ENCODE measurements at places on chromosomes 3 and 15. TPM values are rescaled to one million over a fixed set of nuclear protein-coding genes. Genes with fewer than 3 reads are reported as not detected.

DNA sequence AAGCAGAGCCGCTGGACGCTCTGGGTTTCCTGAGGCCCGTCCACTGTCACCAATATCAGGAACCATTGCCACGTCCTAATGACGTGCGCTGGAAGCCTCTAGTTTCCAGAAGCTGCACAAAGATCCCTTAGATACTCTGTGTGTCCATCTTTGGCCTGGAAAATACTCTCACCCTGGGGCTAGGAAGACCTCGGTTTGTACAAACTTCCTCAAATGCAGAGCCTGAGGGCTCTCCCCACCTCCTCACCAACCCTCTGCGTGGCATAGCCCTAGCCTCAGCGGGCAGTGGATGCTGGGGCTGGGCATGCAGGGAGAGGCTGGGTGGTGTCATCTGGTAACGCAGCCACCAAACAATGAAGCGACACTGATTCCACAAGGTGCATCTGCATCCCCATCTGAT lies 3.3 kb downstream of the RHO start:
- no peak for DNase-seq

- no peak for DNase-seq
These were observed 34.6 kb downstream of the GNB4 start for GRCh38 chr3:179416681-179417080.

DNA sequence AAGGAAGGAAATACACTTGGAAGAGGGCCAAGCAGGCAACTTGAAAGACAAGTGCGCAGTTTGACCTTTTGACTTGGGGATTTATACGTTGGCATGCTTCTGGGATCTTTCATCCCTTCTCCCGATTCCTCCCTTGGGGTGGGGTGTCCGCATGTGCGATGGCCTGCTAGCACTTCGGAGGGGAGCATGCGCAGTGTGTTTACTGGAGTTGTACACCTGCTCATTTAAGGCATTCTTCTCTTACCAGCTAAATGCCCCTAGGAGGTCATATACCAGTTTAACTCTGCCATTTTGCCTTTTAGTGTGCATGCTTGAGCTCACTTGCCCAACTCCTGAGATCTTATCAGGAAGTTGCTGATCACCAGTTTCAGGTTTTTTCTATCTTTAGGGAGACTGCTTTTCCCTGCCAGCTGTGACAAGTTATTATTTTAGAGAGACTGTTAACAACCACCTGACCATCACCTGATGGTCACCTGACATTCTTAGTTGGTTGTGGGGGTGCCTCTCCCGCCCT lies 63.5 kb downstream of the BFSP2 start:
- no peak for DNase-seq

- no peak for DNase-seq
These were observed 10.0 kb downstream of the ARMC8 start for GRCh38 chr3:138197058-138197457.

GRCh38 chr3:188817935-188818269 lies 353.9 kb upstream of the TPRG1 start:
- DNase-seq: no peak

GRCh38 chr15:34588046-34588674 lies 4.7 kb upstream of the GOLGA8B start:
- no peak for DNase-seq

GRCh38 chr3:11764931-11765363 lies 81.7 kb downstream of the TAMM41 start:
- no peak for DNase-seq

- DNase-seq: no peak
These were observed 9.6 kb upstream of the FSIP1 start for GRCh38 chr15:39792025-39792843.

DNA sequence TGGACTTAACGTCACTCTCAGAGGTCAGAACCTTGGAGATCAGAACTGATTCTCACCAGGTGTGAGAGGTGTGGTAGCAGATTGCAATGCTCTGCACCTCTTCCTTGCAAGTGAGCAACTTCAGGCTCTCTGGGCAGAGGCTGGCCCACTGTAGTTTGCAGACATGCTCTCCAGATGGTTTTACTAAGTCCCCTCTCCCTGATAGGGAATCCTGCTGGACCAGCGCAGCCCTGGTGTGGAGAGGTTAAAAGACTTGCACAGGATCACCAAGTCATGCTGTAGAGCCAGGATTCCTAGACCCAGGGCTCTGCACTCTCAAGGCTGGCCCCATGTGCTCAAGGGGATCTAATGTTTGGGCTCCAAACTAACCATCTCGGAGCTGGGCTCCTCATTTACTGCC lies 62.2 kb downstream of the RPL39L start:
- no peak for DNase-seq

- DNase-seq: no peak
These were observed 51.2 kb downstream of the MFN1 start for GRCh38 chr3:179398574-179399231.

DNA sequence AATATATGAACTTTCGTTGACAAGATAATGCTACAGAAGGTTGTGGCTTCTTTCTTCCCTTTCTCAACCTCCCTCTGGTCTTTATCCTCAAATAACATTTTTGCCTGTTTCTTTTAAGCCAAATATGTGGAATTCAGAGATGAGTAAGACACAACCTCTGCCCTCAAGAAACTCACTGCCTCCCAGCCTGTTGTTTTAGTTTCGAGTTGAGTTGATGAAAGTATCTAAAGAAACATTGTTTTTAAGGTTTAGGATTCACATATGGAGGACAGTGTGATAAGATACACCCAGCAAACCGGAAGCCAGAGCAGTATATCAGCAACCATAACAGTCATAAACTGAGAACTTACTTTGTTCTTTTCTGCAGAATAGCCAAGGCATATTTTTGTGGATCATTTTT lies 218.6 kb downstream of the THSD4 start:
- no peak for DNase-seq

- DNase-seq: no peak
These were observed 127.8 kb downstream of the RBMS3 start for GRCh38 chr3:29408676-29409075.

Gene PLA2G4F
- total RNA-seq: not detected

Gene USF3
- 14.0 TPM for total RNA-seq

Gene PLSCR2
- total RNA-seq: not detected

Gene GALNT15
- total RNA-seq: not detected

Data from activated naive CD4-positive, alpha-beta T cell treated with anti-CD3 and anti-CD28 coated beads, Interleukin-2, amount 50 U/mL, for 72 hours (primary cell).